ENCODE measurements at places on chromosomes 1 and 21.
A peak's percentile ranks its signal among the peaks of the same experiment; 100 is the strongest.

DNA sequence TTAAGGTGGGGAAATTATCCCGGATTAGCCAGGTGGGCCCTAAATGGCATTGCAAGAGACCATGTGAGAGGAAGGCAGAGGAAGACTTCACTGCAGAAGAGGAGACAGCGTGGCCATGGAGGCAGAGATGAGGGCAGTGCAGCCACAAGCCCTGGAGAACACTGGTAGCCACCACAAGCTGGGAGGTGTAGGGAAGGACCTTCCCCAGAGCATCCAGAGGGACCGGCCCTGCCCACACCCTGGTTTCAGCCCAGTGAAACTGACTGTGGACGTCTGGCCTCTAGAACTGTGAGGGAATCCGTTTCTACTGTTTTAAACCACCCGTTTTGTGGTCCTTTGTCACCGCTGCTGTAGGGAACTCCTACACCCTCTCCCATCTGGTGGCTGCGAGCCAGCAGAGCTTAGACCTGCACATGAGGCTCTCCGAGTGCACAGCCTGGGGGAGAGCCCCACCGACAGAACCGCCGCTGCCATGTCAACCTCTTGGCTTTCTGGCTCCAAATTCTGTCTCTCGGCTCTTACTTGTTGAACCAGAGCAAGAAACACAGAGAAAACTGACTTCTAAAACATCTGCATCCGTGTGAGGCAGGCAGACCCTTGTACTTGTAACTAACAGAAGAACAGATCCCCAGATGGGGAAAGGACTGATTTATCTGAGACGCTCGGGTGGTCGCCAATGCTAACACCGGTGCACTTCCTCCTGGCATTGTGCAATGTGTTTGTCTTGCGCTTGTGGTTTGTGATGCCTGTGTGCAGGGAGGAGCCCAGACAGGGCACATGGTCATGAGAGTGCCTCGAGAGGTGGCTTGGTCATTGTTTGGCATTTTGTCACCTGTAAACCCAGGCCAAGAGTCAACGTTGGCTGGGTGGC lies 90.8 kb upstream of the TMPRSS2 start:
- no peak for DNase-seq

DNA sequence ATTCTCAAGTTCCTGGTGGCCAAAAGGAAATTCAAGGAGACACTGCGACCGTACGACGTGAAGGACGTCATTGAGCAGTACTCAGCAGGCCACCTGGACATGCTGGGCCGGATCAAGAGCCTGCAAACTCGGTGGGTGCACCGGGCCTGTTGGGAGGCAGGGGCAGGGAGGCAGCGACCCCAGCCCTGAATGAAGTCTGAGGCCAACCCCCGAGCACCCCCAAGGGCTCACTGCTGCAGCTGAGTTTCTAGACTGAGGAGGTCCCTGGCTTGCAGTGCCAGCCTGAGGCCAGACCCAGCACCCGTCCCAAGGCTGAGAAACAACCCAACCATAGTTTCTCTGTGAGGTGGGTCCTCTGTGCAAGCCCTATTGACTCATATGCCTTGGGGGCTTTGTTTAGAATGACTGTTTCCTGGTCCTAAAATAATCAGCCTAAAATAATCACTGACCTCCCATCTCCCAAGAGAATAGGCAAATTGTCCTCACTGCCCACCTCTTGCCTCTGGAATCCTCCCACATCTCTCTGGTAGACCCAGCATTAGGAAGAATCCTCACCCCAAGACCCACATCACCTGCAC lies 27.1 kb downstream of the CITED4 start:
- DNase-seq = no peak

GRCh38 chr1:48003741-48004531 lies 6.8 kb upstream of the TRABD2B start:
- DNase-seq = no peak

GRCh38 chr1:229448845-229449244 lies 15.0 kb upstream of the ACTA1 start:
- no peak for DNase-seq

GRCh38 chr1:209797978-209798639 lies 7.8 kb downstream of the IRF6 start:
- peak; percentile 15 for DNase-seq

DNA sequence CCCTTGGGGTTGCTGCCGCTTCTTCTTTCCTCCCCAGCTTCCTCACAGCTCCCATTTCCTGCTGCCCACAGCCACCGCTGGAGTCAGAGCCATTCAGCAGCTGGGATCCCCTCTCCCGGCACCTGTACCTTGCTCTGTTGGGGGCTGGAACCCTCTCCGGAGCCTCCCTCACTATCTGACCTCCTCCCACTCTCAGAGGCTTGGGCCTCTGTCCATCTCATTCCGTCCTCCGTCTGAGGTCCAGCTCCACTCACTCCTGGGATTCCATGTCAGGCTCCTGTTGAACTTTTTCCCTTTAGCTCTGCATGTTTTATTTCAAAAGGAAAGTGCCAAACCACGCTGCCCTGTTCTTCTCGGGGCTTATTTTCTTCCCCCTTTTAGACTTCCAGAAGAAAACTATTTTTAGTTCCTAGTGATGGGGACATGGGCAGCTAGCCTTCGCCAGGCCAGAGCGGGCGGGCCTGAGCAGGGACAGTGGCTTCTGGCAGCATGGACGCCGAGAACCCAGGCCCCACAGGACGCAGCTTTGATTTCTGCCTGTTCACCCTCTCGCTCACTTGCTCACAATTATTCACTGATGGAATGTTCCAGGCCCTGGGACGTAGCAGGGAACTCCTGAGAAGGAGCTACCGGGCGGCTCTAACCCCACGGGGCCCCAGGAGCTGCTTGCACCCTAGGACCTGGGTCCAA lies 79.2 kb downstream of the ARHGEF10L start:
- no peak for DNase-seq

- no peak for DNase-seq
These were observed 32.1 kb upstream of the OPRD1 start for GRCh38 chr1:28779751-28780408.

GRCh38 chr1:25616987-25617624 lies 515 bp downstream of the MAN1C1 start:
- DNase-seq = no peak

DNA sequence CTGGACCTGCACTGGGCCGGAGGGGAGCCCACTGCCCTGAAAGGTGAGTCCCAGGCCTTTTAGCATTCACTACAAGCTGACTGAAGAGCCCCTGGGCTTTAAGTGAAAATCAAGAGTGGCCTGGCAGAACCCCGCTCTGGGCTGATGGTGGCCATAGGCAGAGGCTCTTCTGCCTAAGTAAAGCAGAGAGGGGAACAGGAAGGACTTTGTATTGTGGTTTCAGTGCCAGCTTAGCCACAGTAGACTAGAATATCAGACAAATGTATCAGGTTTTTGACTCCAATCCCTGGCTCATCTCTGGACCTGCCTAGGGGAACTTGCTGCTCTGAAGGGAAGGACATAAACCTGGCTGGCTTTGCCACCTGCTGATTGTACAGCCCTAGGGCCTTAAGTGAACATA lies 10.2 kb upstream of the HENMT1 start:
- DNase-seq = peak; percentile 15

DNA sequence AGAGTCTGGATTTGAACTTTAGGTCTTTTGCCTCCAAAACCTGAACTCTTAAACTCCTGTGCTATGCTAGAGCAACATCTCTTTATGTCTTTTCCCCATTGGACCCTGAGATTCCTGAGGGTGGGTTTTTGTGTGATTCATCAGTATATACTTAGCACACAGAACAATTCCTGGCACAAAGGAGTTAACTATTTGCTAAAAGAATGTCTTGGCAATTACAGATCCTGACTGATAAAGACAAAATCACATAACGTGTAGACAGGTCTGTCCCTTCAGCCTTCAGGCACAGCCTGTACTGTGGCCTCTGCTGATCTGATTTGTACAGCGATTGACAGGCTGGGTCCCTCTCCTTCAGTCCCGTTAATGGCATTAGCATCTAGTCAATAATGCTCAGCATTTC lies 162.4 kb upstream of the BEND5 start:
- DNase-seq = no peak

DNA sequence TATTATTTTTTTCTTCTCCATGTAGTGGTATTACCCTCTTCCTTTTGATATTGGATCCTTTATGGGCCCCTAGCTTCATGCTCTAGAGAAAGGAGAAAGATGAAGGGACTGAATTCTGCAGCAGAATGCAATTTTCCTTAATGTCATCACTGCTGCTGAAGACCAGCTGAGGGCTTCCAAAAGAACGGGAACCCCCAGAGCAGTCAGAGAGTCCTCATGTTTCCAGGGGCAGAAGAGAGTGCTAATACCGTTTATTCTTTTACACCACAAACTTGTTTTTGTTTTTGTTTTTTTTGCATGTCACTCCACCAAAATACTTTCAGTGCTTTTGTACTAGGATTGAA lies 21.1 kb upstream of the TBX15 start:
- DNase-seq = no peak

DNA sequence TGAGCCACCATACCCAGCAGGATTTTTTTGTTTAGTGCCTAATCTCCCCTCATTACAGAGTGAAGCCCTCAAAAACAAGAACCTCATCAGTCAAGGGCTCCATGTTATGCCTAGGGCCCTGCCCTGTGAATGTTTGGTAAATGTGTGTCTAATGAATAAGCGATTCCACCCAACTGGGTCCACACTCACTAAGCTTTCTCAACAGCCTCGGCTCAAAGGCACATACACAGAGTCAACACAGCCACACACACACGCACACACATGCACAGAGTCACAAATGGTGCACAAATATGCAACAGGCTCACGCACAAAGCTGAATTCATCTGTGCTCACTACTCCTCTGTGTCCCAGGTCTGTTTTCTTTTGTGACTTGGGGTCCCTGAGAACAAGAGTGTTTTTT lies 11.7 kb upstream of the SYNC start:
- no peak for DNase-seq

GRCh38 chr21:31710586-31710985 lies 21.3 kb downstream of the SCAF4 start:
- no peak for DNase-seq

DNA sequence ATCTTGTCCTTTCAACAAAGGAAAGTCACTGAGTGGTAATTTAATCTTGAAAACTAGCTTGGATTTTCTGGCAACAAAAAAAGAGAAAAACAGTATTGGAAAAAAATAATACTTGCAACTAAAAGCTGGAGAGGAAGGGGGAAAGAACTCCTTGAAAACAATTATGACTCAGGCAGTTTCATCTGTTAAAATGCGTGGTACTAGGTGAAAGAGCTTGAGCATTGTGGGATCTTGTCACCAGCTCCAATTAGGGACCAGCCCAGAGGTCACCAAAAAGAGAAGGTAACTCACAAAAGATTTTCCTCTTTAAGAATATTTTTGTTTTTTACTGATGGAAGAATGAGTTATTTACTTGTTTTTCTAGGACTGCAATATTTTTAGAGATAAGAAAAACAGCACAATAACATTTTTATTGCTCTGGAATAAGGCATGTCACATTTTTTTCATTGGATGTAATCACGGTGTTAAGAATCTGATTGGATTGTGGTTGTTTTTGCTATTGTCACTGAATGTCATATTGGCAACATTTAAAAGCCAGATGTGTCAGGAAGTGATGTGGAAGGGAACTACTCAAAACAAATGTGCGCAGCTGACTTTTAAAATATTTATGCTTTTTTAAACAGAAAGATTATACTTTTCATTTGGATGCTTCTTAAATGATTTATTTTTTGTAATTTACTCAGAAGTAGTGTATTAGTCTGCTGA lies 78.5 kb upstream of the ADAMTS5 start:
- DNase-seq = no peak

- DNase-seq = no peak
These were observed 2.9 kb downstream of the NCDN start for GRCh38 chr1:35560256-35561225.

GRCh38 chr1:51686450-51686849 lies 69.6 kb downstream of the OSBPL9 start:
- no peak for DNase-seq

DNA sequence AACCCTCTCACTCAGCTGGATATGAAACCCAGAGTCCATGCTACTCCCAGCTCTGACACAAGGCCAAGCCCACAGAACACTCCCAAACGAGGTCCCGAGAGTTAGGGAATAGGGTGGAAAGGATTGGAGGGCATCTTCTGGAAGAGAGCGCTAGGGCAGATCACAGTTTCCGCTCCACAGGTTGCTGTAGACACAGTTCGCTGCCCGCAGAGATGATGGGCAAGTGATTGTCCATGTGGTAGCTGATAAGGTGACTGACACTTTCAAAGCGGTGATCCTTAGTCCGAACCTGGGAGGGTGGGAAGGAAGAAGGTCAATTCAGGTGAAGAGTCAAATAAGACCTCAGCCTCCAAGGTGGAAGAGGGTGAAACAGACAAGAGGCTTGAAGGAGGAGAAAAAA lies 2.1 kb upstream of the PYGO2 start:
- no peak for DNase-seq

DNA sequence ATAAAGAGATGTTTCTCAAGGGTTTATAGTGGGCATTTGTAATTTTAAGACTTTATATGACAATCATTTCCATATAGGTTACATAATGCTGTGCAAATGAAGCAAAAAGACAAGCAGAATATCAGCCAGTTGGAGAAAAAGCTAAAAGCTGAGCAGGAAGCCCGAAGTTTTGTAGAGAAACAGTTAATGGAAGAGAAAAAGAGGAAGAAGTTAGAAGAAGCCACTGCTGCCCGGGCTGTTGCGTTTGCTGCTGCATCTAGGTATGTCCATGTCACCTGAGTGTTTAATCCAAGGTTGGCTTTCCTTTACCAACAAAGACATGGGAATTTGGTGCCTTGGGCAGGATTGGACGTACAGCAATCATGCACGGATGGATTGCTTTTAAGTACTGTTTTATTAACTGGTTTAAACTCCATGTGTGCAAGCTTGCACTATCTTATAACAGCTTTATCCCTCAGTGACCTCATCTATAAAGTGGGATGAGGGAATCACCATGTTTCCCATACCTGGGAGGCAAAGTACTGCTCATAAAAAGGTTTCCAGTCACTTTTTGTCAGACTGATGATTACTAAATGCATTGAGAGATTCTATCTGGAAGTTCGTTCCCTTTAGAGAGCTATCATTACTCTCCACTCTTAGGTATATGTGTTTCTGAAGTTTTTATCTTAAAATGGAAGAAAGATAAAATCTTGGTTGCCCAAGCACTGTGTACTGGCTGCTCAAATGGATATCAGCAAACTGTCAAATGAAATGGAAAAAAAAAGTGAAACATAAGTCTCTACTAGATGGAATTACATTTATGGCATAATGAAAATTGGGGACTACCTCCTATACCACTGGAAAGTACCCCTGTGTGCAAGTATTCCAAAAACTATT lies 55.1 kb downstream of the MACO1 start:
- peak; percentile 7 for DNase-seq

DNA sequence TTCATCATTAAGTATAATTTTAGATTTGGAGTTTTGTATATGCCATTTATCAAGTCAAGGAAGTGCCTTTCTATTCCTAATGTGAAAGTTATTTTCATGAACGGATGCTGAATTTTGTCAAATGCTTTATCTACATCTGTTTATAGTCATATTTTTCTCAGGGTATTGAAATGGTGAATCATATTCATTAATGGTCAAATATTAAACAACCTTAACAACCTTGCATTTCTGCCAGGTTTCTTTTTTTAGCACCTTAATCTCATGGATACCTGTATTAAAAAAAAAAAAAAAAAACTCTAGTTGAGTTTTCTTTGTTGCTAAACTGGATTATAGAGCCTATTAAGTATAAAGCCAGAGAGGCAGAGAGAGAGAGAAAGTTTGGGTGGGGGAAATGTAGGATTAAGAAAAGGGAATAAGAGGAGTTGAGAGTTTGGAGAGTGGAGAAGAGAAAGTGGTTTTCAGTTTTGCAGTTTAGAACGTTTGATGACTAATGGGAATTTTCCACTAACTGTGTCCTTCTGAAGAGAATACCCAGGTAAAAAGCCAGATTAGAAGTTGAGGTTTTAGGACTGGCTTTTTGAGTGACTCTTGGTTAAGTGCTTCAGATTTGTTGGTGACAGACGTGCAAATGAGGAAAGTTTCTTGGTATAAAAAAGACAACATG lies 305.0 kb downstream of the HLX start:
- DNase-seq = no peak

GRCh38 chr1:159132271-159132881 lies 39.0 kb upstream of the CADM3 start:
- peak; percentile 25 for DNase-seq
